ENCODE measurements at places on chromosomes 16 and 17. TPM values are rescaled to one million over a fixed set of nuclear protein-coding genes. Genes with fewer than 3 reads are reported as not detected.

DNA sequence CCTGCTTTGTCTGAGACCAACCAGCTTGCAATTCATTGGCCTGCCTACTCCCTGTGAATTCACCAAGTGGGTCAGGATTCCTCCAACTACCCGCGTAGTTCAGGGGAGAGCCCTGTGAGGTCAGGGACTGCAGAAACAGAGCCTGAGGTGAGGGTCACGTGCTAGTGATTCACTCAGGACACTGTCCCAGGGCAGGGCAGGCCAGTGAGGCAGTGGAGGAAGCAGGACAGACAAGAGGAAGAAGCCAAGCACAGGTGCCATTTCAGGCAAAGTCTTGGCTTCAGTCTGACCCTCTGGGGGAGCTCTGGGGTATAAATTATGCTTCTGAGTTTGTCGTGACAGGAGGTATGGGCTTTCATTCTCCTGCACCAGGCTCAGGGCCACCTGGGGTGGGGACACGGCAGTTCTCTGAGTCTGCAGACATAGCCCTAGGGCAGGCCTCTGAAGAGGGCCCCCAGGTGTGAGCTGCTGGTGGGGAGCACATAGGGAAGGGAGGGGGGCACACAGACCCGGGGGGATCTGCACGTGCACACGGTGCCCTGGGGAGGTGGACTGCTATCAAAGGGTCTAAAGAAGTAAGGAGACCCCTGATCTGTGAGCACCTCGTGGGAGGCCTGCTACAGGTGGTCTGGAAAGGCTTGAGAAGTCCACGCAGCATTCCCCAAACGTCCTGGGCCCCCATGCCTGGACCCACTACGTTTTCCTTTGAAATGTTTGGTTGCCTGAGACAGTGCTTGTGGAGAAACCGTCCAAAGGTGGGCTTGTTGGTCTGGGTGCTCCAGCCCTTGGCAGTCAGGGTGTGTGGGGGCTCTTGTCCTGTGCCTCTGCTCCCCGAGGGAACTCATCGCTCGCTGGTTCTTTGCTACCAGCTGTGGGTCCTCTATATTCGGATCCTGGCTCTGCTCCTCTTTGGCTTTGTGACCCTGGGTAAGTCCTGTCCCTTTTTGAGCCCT, 46.4 kb downstream of the NKD1 start:
- DNase-seq = no peak

DNA sequence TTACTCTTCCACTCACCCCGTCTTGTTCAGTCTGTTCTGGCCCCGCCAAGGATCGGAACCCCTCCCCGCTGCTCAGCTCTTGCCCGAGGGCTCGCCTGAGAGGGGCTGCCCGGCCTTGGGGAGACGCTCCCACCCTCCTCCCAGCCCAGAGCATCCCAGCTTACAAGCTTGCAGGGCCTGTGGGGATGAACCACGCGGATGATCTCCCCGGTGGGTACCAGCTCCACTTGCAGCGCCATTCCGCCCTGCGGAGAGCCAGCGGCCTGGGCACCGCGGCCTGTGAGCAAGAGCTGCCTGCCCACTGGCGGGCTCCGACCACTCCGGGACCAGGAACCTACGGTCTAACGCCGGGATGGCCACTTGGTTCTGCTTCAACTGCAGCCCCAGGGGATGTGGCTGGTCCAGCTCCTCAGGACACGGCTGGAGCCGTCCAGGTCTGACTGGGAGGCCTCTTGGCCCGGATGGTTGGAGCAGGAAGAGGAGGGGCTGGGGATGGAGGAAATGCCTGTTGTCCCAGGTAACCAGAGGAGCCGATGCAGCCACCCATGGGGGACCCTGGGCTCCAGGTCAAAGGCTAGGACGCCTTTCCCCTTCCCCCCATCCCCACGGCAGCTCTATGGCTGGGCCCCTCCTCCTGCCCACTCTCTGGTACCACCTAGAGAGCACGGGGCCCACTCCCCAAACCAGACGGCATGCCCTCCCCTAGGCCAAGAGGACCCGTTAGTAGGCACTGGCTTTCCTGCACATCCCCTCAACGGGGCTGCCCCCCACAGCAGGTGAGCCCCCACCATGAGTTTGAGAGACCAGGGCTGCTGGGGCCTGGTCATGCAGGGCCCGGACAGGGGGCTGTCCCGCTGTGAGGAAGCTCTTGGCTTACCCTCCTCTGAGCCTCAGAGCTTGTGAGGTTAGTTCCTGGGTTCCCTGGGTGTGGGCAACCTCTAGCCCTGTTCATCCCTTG, at the start of gene MYO1C:
Gene MYO1C, minus strand, starts transcription at position 438 of the 958 bp plus-strand sequence. Its CDS starts 199 bp downstream, at position 239.
- DNase-seq = no peak

Gene SRCAP
- polyA plus RNA-seq = not detected

GRCh38 chr17:3985846-3986245, 21.6 kb upstream of the ATP2A3 start:
- DNase-seq = no peak

DNA sequence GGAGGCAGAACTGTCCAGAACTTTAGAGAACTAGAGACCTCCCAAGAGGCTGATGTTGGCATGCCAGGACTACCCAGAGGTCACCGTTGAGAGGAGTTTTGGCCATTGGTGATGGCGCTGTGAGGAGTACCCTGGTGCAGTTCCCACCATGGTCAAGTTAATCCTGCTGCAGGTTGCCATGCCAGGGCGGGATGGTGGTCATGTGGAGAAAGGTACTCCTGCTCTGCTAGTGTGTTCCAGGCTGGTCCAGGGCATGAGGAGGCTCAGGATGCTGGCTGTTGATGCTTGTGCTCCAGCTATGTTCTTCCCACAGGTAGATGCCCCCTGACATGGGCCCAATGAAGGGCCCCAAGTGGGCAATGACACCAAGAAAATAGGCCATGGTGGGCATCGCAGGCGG, 4.1 kb upstream of the PHF12 start:
- no peak for DNase-seq

Gene ACSM2A
- polyA plus RNA-seq = 0.42 TPM

DNA sequence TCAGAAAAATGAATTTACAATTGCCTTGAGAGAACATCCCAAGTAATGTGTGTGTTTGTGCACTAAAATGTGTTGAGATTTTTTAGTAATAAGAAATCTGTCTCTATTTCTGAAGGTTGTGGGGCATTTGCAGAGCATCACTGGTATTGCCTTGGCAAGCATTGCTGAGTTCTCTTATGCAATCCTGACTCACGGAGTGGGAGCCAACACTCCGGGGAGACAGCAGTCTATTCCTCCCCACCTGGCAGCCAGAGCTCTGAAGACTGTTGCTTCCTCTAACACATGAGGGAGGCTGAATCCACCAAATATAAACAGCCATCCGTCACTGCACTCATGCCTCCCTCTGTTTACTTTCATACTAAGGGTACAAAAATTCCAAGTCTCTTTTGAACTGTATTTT, 10.6 kb downstream of the CNTD1 start:
- no peak for DNase-seq

- DNase-seq = no peak
Observed at GRCh38 chr16:67327743-67328142, 1.1 kb downstream of the LRRC36 start.

DNA sequence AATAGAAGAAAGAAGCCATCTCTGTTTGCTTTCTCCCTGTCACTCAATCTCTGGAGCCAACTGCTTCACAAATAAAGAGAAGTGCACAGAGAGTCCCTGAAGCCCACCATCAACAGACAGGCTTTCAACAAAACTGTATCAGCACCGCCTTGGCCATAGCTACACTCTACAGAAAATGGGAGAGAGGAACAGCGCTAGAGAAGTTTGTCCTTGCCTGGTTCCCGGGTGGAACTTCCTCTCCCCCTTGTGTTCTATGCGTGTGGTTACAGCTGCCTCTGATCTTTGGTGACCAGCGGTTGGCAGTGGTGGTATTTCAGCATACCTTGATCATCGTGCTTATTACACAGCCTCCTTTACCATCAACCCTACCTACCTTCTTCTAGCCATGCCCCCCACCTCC, 91.4 kb upstream of the CCL2 start:
- DNase-seq = no peak

GRCh38 chr16:89038811-89039735, 54.6 kb upstream of the ACSF3 start:
- no peak for DNase-seq

- DNase-seq = no peak
Observed at GRCh38 chr16:74769586-74770190, 4.9 kb downstream of the FA2H start.

DNA sequence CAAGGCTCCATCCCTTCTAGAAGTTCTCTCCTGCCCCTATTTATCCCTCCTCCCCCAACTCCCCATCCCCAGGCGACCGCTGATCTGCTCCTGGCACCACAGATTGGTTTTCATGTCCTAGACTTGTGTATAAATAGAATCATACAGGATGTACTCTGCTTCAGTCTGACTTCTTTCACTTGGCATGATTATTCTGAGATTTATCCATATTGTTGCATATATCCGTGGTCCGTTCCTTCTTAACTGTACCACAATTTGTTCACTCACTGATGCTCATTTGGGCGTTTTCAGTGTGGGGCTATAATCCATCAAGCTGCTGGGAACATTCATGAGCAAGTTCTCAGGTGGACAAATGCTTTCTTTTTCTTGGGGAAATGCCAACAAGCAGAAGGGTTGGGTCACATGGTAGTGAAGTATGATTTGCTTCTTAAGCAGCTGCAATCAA, 23.9 kb downstream of the PITPNM3 start:
- no peak for DNase-seq

DNA sequence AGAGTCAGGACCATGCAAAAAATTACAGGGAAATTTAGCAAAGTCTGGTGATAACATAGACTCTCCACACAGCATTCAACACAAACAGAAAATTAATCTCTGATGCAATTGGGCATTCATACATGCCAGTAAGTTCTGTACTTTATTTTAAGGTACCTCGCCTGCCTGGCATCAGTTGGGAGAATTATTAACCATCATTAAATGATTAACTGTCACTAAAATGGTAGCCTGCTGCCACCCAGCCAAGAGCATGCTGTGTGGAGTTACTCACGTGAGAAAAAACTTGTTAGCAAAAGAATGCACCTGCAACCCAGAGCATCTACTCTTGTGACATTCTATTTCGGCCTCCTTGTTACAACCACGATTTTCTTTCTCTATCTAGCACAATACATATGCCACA, 117.2 kb downstream of the GRIN2A start:
- DNase-seq = no peak

- no peak for DNase-seq
Observed at GRCh38 chr17:79285973-79286372, 211.3 kb downstream of the ENGASE start.

DNA sequence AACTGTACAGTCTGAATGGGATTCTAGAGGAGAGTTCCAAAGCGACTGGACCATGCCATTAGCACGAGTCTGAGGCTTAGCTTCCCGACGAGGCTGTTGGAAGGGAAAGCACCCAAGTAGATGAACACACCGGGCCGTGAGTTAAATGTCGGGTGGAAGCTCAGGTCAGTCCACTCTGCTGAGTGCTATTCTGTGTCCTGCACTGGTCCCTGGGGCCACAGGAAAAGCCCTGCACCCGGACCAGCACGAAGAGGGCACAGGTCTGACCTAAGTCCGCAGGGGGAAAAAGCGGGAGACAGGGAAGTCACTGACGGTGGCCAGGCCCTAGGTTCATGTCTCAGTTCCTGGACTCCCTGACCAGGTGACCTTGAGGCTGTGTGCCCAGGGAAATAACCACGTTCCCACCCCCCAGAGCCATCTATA, 44.1 kb upstream of the RBFOX3 start:
- DNase-seq = no peak

GRCh38 chr17:9018726-9019125, 2.6 kb upstream of the NTN1 start:
- no peak for DNase-seq

DNA sequence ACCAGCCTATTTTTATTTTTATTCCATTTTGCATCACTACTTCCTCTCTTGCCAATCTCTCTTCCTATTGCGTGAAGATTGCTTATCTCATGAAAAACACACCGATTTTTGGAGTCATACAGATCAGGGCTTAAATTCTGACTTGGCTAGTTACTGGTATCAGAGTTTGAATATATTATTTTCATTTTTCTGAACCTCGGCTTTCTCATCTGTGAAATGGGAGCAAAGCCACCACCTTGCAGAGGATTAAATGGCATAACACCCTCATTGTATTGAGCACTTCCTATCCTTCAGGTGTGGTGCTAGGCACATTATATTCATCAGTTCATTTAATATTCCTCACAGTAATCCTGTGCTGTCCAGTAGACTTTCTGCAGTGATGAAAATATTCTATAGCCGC, 208.8 kb downstream of the HAPSTR1 start:
- no peak for DNase-seq

Gene C16orf89
- 0.33 TPM for polyA plus RNA-seq

- no peak for DNase-seq
Observed at GRCh38 chr16:4852221-4852872, 5.1 kb downstream of the UBN1 start.

Gene ABCA8
- polyA plus RNA-seq = 54.9 TPM

- no peak for DNase-seq
Observed at GRCh38 chr16:48426244-48427141, 41.3 kb upstream of the SIAH1 start.

DNA sequence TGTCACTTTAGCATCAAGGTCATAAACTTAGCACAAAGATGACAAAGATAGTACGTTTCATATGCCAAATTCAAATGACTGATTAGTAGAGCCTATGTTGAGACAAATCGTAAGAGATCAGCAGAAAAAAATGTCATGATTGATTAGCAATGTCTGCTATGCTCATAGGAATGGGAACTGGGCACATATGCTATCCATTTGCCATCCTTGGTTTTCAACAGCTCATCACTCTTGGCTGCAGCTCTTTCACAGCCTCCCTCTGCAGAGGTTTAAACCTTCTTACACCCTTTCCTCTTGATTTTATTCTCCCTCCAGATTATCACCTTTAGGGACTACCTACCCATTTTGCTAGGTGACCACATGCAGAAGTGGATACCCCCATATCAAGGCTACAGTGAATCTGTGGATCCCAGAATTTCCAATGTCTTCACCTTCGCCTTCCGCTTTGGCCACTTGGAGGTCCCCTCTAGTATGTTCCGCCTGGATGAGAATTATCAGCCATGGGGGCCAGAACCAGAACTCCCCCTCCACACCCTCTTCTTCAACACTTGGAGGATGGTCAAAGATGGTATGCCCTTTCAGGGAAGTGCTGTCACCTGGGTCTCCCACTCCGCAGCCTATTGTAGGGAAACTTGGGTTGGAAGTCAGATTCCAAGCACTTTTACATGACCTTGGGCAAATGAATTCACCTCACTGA, 16.2 kb downstream of the MPO start:
- DNase-seq = no peak

GRCh38 chr16:47666434-47666833, 205.3 kb downstream of the PHKB start:
- no peak for DNase-seq

- no peak for DNase-seq
Observed at GRCh38 chr17:41537990-41538389, 9.9 kb upstream of the KRT19 start.

Gene KRTAP2-1
- not detected for polyA plus RNA-seq

GRCh38 chr16:57619606-57620334, 8.7 kb upstream of the ADGRG1 start:
- DNase-seq = no peak

- no peak for DNase-seq
Observed at GRCh38 chr17:78133179-78133951, 2.8 kb downstream of the TMC8 start.

All from muscle of arm (tissue), 14 donors.